ENCODE measurements at places on chromosomes 1 and 21.

DNA sequence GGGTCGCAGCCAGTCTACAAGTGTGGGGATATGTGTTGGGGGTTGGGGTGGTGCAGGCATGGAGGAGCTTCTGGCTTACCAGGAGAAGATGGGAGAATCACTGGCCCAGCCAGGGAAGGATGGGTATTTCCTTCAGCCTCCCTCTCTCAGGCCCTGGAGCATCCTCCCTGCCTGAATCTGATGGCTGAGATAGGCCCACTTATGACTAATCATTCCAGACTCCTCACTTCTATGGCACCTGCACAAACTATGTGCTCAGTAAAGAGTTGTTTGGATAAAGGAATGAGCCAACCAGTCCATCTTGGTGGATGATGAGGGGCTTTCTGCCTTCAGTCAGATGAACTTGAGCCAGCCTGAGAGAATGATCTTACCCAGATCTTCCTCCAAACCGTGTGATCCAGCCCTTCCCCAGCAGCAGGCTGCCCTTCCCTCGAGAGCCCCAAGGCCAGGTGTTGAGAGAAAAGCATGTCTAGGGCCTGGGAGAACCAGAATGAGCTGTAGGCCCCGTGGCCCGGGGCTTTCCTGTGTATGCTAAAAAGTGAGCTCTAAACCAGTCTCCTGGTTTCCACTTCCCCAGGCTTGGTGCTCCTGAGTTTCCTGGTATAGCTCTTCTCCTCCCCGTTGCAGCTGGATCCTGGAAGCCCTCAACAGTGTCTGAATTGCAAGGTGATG, 1.3 kb downstream of the GPA33 start:
- no peaks in the 10 kb centered on the region for H3K27me3 ChIP-seq
- H3K36me3 ChIP-seq = no peaks in the 10 kb centered on the region
- DNase-seq = no peak

GRCh38 chr21:44944596-44944995, 4.8 kb downstream of the SLX9 start:
- peaks cover 75% of the 10 kb centered on the region for H3K36me3 ChIP-seq
- no peaks in the 10 kb centered on the region for H3K27me3 ChIP-seq
- no peak overlapping the region for H3K4me3 ChIP-seq
- H3K4me1 ChIP-seq = peaks cover 10% of the 10 kb centered on the region
- DNase-seq = no peak

DNA sequence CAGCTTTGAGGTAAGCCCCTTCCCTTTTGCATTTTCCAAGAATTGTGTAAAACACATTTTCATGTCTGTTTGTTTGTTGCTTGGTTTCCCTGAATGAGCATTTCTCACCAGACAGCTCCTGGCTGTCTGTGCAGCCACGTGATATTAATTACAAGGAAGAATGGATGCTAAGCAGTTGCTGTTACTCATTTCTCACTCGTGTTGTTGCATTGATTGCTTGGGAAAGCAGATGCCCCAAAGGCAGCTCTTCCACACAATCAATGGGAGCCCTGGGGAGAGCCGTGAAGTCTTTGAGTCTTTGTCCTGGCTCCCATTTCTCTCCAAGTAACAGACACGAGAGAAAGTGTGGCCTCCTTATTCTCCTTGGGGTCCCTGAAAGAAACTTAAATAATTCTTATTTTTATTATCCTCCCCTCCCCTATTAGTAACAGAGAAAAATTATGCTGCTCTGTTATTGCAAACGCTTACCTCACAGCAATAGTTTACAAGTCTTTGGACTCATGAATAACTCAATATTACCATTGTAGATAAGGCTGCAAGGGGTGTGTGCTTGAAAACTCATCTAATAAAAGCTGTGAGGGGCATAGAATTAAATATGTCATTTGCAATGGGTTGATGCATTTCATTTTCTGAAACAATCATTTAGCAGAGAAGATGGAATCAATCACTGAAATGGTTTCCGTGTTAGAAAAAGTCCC, 127.7 kb upstream of the CAMK1G start:
- H3K36me3 ChIP-seq = no peaks in the 10 kb centered on the region
- no peak for DNase-seq
- peaks cover 3% of the 10 kb centered on the region for H3K4me1 ChIP-seq
- no peak overlapping the region for H3K27ac ChIP-seq

DNA sequence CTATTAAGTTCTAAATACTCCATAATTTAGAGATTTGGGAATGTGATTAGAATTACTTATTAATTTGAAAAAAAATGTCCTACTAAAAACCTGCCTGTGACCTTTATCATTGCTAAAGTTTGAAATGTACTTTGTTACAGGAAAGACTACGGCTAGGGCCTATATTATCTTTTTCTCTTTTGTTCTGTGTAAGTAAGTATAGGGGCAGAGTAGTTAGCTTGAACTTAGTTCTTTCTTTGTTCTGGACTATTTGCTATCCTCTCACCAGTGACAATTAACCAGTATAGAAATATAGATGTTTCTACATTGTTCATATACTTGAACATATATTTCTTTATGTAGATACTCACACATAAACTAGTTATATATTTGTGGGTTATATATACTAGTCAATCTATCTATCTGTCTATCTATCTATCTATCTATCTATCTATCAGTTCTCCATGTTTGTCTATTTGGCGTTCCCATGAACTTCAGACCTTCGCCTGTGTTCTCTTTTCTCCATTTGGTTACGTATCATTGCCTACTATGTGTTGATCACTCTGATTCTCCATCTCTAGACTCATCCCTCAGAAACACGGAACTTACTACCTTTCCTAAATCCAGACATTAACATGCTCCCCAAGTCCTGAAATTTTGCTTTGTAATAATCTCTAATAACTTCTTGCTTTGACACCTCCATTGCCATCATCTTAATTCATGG, 3.3 kb downstream of the PTPRC start:
- H3K27me3 ChIP-seq = no peaks in the 10 kb centered on the region
- no peak overlapping the region for H3K4me3 ChIP-seq
- DNase-seq = no peak

DNA sequence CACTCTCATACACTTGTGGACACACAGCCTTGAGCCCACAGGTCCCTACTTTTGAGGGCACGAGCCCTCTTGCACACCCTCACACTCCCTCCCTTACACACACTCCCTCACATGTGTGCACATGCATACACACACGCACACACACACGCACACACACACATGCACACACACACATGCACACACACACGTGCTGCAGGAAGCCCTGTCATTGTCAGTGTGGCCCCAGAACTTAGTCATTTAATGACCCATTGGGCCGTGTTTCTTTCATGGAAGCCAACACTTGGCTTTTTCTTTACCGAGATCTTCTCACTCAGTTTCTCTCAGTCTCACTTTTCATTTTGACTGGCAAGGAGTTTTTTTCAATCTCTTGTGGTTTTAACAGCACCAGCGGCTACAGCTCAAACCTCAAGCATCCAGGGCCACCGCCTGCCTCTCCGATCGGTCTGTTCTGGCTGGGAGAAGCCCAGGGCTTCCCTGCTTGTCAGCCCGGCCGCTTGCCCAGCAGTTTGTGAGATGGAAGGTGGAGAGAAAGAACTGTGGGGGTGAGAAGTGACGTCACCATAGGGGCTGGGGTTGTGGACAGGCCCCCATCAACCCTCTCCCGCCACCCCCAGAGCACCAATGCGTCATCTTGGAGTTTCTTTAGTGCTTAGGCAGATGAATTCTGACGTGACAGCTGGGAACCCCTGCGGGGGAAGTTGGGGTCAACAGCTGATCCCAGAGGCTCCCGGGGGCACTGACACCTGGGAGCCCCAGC, 15.8 kb upstream of the TNFRSF8 start:
- H3K36me3 ChIP-seq = no peaks in the 10 kb centered on the region
- no peak overlapping the region for H3K4me3 ChIP-seq
- no peak for DNase-seq
- no peak overlapping the region for H3K27ac ChIP-seq

DNA sequence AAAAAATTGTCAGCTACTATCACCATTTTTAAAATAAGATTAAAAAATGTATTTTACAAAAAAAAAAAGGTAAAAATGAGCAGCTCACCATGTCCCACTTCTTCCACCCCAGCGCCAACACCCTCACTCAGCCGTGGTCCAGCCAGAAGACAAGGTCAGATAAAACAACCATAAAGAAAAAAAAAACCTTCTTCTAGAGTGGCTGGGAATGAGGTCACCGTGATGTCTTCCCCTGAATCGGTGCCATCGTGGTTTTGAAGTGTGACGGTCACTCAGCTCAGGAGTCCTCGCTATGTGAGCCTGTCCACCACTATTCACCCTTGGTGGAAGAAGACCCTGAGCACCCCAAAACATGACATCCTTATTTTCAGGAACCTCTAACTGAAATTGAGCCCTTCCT, 38.1 kb downstream of the B3GALT5 start:
- no peak overlapping the region for H3K4me3 ChIP-seq
- peaks cover 4% of the 10 kb centered on the region for H3K4me1 ChIP-seq
- peaks cover 22% of the 10 kb centered on the region for H3K36me3 ChIP-seq

DNA sequence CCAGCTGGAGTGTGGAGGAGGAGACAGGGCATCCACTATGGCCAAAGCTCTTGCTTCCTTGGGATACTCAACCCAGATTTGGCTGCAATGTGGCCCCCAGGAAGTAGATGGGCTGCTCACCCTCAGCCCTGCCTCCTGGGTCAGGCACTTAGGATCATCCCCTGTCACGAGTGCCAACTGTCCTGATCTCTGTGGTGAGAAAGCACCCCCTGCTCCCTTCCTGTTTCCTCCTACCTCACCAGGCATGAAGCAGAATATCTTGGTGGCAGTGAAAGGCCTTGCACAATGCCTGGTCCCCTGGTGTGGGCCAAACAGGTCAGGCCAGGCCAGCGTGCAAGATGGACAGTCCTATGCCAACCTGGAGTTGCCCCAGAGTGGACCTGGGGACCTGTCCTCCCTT, 211.7 kb downstream of the GRIK3 start:
- peaks cover 44% of the 10 kb centered on the region for H3K36me3 ChIP-seq
- DNase-seq = no peak
- H3K27ac ChIP-seq = no peak overlapping the region
- H3K27me3 ChIP-seq = no peaks in the 10 kb centered on the region

GRCh38 chr21:44878053-44878982, 4.8 kb upstream of the PTTG1IP start:
- peaks cover 5% of the 10 kb centered on the region for H3K27me3 ChIP-seq
- H3K36me3 ChIP-seq = no peaks in the 10 kb centered on the region

DNA sequence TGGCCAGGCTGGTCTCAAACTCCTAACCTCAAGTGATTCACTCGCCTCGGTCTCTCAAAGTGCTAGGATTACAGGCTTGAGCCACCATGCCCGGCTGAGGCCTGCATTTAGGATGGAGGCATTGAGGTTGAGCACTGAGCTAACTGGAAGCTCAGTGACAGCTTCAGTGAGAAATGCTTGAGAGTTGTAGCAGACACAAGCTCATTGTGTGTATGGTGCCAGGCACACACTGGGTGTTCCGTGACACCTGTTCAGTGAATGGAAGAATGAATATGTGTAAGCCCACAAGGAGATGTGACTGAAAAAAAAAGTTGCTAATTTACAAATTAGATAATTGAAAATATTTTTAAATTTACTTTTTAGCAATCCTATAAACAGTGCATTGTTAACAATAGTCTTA, 21.8 kb downstream of the LURAP1 start:
- H3K27me3 ChIP-seq = no peaks in the 10 kb centered on the region
- H3K4me3 ChIP-seq = no peak overlapping the region
- peaks cover 40% of the 10 kb centered on the region for H3K4me1 ChIP-seq
- no peak overlapping the region for H3K27ac ChIP-seq
- DNase-seq = no peak

- peaks cover 40% of the 10 kb centered on the region for H3K4me1 ChIP-seq
- peaks cover 36% of the 10 kb centered on the region for H3K27me3 ChIP-seq
- no peaks in the 10 kb centered on the region for H3K36me3 ChIP-seq
- peak overlapping the region; percentile 78 for H3K27ac ChIP-seq
Observed at GRCh38 chr1:24317081-24317480, 2.1 kb upstream of the GRHL3 start.

DNA sequence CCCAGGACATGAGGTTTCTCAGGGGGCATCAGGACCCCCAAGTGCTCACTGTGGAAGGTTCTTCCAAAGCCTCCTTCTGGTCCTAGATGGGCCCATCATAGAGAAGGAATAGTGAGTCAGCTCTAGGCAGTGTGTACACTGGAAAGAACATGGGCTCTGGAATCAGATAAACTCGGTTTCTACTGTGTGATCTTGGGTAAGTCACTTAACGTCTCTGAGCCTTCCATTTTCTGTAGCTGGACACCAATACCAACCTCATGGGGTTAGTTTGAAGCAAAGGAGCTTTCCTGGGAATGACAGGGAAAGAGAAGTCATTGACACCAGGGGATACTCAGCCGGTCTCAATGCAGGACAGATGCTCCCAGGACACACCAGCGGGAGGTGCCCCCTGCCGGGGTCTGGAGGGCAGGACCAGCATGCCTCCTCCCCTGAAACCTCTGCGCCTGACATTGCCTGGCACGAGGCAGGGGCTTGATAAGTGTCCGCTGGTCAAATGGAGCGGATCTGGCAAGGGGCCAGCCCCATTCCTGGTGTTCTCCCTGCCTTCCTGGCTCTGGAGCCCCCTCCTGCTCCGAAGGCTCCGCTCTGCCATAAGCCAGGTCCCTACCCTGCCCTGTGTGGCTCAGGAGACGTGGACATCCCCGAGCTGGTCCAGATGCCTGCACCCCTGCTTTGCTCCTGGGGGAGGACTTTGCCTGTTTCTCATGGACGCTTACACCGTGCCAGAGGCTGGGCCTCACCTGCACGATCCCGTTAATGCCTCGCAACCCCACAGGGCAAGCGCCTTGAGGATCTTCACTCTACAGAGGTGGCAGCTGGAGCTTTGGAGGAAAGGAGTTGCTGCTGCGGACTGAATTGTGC, 52.8 kb downstream of the EDN2 start:
- H3K4me3 ChIP-seq = no peak overlapping the region
- H3K4me1 ChIP-seq = peaks cover 49% of the 10 kb centered on the region
- peaks cover 14% of the 10 kb centered on the region for H3K27me3 ChIP-seq
- H3K36me3 ChIP-seq = no peaks in the 10 kb centered on the region

DNA sequence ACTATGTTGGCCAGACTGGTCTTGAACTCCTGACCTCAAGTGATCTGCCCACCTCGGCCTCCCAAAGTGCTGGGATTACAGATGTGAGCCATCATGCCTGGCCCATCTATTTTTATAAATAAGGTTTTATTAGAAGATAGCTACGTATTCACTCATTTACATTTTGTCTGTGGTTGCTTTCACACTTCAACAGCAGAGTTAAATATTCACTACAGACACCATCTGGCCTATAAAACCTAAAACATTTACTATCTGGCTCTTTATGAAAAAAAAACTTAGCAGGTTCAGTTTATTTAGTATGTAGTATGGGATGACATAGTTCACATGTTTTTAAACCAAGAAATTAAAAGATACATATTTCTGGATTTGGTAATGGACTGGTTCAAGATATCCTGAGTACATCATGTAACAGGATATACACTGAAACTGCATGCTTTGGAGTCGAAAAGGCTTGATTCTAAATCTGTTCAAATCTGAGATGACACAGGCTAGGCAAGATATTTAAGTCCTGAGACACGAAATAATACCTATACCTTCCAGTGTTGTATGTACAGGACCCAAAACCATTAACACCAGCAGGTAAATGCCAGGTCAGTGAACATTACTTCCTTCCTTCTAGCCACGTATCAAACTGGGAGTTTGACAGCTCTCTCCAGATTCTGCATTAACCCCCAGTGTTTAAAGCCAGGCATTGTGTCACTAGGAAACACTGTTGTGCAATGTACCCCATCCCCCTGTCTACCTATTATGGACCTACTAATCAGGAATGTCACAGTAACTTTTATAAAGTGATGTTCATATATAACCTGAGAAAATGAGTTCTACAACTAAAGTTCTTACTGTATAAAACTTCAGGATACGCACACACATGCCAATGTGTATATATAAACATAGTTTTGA, 54.3 kb upstream of the SDC3 start:
- no peak for DNase-seq
- peaks cover 11% of the 10 kb centered on the region for H3K4me1 ChIP-seq
- H3K4me3 ChIP-seq = no peak overlapping the region
- H3K27me3 ChIP-seq = no peaks in the 10 kb centered on the region
- H3K27ac ChIP-seq = no peak overlapping the region
- peaks cover 14% of the 10 kb centered on the region for H3K36me3 ChIP-seq
